ENCODE measurements at places on chromosomes 7 and 10.

DNA sequence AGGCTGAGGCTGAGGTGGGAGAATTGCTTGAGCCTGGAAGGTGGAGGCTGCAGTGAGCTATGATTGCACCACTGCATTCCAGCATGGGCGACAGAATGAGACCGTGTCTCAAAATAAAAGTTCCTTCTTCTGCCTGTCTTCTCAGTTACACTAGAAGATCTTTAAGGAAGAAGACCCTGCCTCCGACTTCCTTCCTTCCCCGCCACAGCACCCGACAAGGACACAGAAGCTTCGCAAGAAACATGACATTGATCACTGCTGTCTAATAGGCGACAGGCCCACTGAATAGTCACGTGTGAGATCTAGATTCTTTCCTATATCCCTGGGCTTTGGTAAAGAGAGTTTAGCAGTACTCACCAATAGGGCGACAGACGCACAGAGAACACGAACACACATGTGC lies 118.2 kb downstream of the PRPF18 start:
- DNase-seq: no peak

- no peak for DNase-seq
These were observed 282.9 kb downstream of the TWIST1 start for GRCh38 chr7:18834577-18834976.

GRCh38 chr10:80734589-80734988 lies 196.9 kb downstream of the SH2D4B start:
- no peak for DNase-seq

GRCh38 chr7:113000316-113001020 lies 86.2 kb downstream of the GPR85 start:
- no peak for DNase-seq

GRCh38 chr7:131188367-131189339 lies 139.0 kb upstream of the MKLN1 start:
- peak; percentile 97 for DNase-seq

DNA sequence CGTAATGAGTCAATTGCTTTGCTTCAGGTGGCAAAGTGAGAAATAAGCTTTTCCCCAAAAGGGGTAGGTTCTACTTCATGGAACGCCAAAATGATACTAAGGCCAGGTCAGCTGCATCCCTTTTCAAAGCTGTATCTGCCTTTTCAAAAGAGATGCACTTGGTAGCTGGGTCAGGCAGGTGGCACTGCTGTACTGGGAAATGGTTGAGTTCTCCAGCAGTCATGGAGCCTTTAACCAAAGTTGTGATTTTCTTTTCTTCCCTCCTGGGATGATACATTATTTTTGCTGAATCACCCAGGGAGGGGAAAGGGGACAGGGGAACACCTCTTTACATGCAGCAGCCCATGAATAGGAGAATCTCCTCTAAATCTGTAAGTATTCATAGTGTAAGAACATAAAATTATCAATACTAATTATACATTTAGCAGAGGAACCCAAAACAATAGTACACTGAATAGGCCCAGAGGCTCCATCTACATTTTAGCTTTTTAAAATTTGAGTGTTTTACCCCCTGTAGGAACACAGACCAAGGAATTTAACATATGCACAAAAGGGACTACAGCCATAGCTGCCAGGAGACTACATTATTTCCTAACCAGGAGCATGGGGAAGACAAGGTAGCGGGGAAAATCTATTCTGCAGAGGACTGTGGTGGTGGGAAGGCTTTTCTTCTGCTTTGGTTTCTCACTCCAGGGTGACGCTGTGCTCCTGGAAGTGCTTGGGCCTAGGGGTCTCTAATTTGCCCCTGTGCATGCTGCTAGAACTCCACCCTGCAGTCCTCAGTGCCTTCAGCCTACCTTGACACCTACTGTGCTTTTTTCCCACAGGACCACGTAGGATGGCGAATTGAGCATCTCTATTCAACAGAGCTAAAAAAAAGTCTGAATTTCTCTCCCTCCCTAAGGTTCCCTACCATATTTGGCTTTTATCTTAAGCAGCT lies 6.4 kb upstream of the GPR22 start:
- peak; percentile 37 for DNase-seq

- no peak for DNase-seq
These were observed 899.1 kb upstream of the ZWINT start for GRCh38 chr10:57260175-57260574.

DNA sequence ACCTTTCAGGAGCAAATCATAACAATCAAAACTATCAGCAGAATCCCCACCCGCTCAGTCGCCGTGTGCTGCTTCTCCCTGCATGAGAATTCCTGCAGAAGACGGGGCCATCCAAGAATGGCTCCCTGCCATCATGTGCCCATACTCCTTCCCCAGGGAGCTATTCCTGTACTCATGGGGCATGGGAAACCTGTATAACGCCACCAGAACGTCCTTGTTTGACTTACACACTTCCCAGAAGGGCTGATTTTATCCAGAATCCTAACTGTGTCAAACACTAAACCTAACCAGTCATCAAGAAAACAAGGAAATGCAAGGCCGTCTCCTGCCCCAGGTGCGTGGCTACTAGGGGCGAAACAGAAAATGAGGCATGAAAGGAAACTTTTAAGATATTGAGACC lies 16.0 kb downstream of the DIP2C start:
- no peak for DNase-seq

- no peak for DNase-seq
These were observed 2.4 kb downstream of the CHST12 start for GRCh38 chr7:2405601-2406345.

DNA sequence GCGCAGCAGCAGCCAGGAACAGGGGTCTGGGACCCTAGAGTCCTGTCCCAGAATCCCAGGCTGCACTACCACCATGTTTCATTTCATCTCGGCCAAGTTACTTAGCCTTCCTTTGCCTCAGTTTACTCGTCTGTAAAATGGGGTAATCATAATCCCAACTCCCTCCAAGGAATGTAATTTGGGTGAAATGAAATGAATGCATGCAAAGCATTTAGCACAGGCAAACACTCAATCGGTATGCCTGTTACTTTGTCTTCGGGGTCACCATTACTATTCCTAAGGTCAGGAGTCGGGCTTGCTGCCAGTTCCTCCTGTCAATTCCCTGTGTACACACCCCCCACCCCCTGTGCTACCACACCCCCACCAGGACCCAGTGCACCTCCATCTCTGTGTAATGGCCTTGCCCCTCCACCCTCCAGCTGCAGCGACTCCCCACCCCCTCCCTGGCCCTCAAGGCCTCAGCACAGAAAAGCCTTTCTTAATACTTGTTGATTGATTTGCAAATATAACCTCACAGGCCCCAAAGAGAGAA lies 1.7 kb downstream of the TNS3 start:
- no peak for DNase-seq

DNA sequence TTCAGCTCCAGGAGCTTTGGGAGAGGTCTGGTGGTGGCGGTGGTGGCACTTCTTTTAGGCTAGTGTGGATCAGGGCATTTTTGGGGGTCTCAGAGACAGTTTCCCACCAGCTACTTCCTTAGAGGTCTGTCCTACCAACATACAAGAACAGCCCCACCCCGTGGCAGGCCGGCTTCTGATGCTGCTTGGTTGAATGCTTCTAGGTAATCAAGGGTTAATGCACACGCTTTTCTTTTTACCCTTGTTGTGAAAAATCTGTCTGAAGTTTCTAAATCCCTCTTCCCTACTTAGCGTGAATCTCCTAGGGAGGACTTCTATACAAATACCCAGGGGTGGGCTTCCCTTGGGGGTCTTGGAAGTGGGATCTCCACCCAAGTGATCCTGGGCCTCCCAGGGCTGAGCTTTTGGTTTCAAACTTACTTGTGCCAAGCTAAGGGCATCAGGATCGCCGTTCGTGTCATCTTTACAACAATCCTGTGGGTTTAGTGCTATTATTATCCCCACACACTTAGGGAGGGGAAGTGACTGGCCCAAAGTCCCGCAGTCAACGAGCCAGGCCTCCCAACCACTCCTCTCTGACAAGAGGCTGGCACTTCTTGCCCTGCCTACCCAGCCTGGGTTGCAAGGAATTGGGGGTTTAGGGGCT lies 1.7 kb downstream of the SH2B2 start:
- DNase-seq: no peak

- DNase-seq: peak; percentile 96
These were observed 208.6 kb downstream of the ZNF365 start for GRCh38 chr10:62582804-62583208.

GRCh38 chr7:80954191-80954590 lies 35.3 kb upstream of the SEMA3C start:
- no peak for DNase-seq

GRCh38 chr10:132677473-132678227 lies 108.3 kb downstream of the NKX6-2 start:
- DNase-seq: no peak

DNA sequence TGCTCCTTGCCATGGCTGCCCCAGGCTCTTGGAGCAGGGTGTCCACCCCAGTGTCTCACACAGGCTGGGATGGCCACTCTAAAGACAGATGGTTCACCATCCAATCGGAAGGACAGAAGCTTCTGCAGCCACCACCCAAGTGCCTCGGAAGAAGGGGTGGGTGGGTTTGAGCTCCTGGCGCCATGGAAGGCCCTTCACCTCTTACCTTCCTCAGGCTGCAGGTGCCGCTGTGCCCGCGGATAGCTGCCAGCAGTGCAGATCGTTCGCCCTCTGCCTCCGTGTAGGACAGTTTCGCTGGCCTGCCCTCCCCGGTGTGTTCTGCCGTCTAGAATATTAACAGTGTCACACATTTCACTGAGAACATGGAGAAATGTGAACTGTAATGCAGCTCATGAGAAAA lies 243.6 kb upstream of the GRB10 start:
- DNase-seq: no peak

DNA sequence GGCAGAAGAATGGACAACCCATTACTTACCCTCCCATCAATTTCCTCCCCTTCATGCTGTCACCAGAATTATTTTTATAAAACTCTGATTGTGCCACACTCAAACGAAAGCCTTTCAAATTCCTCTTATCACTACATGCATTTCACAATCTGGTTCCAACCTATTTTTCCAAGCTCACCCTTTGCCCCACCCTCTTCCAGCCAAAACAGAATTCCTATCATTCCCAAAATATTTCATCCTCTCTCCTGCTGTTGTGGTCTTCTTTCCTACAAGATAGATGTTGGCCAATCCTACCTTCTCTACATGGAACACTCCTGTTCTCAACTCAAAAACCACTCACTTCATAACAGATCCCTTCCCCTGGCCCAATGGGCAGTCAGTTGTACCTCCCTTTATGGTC lies 111.5 kb downstream of the ELAPOR2 start:
- DNase-seq: no peak

GRCh38 chr7:3787717-3788264 lies 486.7 kb downstream of the SDK1 start:
- no peak for DNase-seq

- DNase-seq: no peak
These were observed 19.9 kb downstream of the ANTXRL start for GRCh38 chr10:46306516-46307184.

GRCh38 chr10:86899670-86900276 lies 57.6 kb downstream of the MMRN2 start:
- DNase-seq: peak; percentile 10

GRCh38 chr10:90939116-90939515 lies 18.2 kb upstream of the ANKRD1 start:
- no peak for DNase-seq

- no peak for DNase-seq
These were observed 7.3 kb downstream of the MMP21 start for GRCh38 chr10:125768219-125768855.

DNA sequence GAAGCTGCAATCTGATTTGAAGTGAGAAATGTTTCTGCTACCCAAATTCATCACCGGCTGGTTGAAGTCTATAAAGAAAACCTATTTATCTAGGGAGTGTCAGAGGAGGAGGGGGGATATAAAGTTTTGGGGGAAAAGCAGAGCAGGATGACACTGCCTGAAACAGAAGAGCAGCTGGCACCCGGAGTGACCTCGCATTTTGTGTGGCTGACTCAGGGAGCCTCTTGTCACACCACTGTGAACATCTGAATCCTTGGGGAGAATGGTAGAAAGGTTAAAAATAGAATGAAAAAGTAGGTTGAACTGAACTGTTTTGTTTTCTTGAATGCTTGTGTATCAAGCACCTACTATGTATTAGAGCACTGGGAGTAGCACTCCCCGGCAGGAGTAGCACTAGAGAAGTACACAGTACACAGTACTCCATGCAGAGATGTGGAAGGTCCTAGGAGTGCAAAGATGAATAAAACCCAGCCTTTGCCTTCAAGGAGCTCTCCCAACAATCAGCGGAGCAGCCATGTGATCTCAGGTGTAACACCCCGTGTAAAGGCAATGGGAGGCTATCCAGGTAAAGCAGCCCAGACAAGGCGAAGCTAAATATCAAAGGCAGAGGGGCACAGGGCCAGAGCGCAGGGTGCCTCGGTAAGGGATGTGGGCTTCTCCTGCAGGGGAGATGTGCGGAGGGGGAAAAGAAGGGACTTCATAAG lies 13.5 kb downstream of the CRTAC1 start:
- no peak for DNase-seq

GRCh38 chr10:50506861-50507573 lies 116.7 kb downstream of the SGMS1 start:
- no peak for DNase-seq

- no peak for DNase-seq
These were observed 35.2 kb upstream of the ITPRID1 start for GRCh38 chr7:31478721-31479120.

- no peak for DNase-seq
These were observed 148.9 kb upstream of the CDK1 start for GRCh38 chr10:60629332-60629731.

All from fibroblast of skin of left biceps (primary cell).